ENCODE measurements at places on chromosomes 3 and 15.

GRCh38 chr3:42419563-42419962, 9.2 kb upstream of the LYZL4 start:
- no peak for DNase-seq

DNA sequence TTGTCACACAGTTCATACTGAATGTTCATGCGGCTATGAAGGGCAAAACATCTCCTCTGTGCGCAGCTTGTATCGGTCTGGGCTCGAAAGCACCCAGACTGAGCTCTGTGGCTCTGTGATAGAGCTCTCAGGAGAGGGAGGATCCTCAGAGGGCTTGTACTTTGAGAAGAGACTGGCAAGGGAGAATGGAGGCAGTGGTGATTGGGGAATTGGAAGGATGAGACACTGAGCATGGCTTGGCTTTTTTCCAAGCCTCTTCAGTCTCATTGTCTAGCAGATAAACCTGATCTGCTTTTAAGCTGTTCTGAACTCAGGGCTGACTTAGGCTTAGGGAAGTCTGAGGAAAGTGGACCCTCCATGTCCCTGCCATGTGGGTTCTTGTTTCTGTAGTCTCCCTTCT, 43.0 kb downstream of the RAD54L2 start:
- DNase-seq: no peak

DNA sequence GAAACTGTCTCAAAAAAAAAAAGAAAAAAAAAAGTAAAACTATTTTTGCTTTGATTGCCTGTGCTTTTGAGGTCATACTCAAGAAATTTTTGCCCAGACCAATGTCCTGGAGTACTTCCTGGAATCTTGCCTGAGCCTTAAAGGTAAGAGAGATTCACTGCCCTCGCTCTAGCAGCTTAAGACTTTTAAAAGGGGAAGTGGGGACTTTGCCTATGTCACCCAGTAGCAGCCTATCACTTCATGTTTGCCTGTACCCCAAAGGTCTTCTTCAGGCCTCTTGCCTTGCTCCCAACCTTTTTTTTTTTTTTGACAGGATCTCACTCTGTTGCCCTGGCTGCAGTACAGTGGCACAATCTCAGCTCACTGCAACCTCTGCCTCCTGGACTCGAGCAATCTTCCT, 18.9 kb upstream of the GOLGB1 start:
- DNase-seq: no peak

DNA sequence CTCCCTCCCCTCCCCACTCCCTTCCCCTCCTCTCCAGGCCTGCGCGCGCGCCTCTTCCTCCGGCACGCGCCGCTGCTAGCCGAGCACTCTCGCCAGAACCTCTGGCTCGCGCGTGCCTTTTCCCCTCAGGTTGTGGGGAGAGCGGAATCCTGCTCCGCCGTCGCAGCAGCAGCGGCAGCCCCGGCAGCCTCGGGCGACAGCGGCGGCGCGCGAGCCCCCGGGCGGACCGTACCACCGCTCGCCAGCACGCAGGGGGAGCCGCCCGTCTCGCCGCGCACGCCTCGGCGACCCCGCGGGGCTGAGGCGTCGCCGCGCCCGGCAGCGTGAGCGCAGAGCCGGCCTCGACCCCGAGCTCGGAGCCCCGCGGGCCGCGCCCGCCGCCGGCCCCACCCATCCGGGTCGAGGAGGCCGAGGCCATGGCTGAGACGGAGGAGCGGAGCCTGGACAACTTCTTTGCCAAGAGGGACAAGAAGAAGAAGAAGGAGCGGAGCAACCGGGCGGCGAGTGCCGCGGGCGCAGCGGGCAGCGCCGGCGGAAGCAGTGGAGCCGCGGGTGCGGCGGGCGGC, at the start of gene CDV3:
Gene CDV3 (plus strand): TSS at position 58 of the 566 bp plus-strand sequence. CDS start 359 bp downstream, at position 417.
- DNase-seq: no peak

GRCh38 chr3:192929755-192930547, 12.3 kb upstream of the MB21D2 start:
- no peak for DNase-seq

DNA sequence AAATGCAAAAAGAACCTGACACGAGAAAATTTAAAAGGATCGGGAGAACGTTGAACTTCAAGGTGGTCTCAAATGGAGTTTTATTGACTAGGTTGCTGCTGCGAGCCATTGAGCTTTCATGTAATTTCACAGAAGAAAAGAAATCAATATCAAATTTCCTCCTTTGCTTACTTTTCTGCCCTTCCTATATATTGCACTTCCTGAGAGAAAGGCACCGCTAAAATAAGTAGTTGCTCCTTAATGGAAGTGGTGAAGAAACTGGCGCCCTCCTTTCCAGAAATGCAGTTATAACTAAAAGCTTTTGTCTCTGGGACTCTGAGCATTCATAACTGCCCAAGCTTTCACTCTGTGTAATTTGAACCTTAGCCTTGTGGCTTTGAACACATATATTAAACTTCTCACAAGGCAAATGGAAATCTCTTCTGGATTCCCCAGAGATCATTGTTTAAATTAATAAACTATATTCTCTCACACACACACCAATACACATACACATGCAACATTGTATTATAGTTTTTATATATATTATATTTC, 13.4 kb downstream of the EID1 start:
- DNase-seq: no peak

- DNase-seq: no peak
Measured at GRCh38 chr3:194475978-194476377, 10.8 kb downstream of the ATP13A3 start.

DNA sequence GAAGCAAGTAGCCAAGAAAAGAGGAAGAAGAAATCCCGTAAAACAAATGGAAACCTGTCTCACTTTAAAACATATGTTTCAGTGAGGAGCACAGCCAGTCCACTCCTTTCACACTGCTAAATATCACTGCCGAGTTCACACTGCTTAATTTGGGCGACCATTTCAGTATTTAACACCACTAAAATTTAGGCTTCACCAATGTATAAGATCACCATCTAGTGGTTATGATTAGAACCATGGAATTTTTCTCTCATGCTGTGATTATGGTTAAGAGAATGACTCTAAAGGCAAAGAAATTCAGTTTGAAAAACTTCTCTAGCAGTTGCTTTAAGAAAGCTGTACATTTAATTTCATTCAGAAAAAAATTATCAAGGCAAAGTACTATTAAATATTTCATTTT, 16.6 kb downstream of the SLC4A7 start:
- DNase-seq: peak; percentile 7

- DNase-seq: no peak
Measured at GRCh38 chr3:25555695-25556437, 108.8 kb downstream of the TOP2B start.

DNA sequence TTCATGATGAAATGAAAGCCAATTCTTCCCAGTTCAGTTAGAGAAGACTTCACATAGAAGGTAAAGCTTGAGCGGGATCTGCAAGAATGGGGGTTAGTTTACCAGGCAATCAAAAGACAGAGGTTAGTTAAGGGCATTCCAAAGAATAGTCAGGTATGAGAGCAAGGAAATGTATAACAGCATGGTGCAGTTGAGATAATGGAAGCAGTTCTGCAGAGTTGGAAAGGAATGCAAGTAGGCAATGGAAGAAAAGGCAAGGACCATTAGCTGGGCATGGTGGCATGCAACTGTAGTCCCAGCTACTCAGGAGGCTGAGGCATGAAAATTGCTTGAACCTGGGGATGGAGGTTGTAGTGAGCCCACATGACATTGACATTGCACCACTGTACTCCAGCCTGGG, 55.0 kb downstream of the LSAMP start:
- DNase-seq: no peak

- no peak for DNase-seq
Measured at GRCh38 chr15:69712991-69713390, 260.4 kb downstream of the RPLP1 start.

GRCh38 chr3:87361271-87361670, 84.9 kb upstream of the POU1F1 start:
- no peak for DNase-seq

DNA sequence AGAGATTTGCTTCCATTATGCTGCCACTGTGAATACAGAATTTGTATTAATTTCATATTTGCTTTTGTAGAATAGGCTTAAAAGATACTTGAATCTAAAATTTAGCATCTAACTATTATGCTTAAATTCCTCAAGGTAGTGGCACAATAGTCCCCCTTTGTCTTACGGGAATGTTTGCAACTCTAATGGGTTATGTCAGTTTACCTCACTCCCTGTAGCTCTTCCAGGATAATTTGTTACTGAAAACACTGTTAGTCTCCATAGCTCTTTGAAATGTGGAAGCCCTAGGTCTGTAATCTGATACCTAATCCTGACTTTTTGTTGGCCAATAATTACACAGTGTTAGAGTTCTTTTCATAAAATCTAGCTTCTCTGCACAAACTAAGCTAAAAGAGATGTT, 433.4 kb downstream of the PYDC2 start:
- no peak for DNase-seq

DNA sequence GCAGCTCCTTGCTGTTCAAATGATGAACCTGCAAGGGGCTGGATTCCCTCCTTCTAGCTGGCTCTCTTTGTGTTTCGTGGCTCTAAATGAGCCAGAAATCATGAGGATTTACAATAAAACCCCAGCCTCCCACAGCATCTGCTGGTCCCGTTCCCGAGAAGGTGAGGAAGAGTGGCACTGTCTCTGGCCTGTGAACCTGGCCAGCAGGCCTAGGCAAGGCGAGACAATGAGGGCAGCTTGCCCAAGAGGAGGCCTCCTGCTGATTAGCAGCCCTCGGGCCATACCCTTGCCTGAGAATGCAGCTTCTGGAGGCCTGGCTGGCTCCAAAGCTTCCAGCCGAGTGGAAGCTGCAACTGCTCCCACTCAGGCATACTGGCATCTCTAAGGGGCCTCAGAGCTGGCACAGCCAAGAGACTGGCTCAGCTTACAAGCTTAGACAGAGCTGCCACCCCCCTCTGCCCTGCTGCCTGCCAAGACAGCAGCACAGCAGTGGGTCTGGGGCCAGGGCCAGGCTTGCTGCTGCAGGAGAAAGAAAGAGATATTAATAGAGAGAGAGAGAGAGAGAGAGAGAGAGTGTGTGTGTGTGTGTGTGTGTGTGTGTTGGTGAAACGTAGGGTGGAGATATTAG, 76.5 kb downstream of the HMG20A start:
- no peak for DNase-seq

DNA sequence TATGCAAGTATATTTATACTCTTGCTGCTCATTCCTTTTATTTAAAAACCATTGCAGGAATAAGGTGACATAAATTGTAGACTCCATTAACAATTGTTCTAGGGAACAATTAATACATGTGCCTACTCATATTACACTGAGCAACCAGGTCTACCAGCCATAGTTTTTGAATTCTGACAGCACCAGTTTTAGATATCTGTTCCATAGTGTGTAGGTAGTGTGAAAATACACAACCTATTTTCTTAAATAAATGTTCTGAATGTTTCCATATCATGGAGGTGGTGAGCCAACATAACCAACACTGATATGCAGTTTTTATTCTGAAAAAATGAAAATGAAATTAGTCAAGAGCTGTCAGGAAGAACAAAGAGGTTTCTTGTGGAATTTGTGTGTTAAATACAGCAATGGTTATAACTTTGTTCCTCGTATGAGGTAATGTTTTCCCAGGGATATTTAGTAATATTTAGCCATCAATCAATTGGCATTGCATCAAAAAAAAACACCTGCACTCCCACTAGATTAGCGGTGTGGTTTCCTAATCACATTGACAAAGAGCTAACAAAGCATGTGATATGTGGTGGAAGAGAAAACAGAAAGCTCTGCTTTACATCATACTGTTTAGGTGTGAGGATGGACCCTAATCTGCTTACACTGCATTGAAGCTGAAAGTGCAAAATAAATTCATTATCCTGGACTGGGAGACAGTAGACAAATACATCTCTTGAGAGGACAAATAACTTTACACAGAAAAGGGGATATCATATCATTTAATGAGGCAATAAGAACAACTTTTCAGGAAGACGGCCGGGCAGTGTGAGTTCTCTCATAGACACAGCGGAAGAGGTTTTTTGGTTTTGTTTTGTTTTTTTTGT, 369.5 kb upstream of the THBS1 start:
- no peak for DNase-seq

DNA sequence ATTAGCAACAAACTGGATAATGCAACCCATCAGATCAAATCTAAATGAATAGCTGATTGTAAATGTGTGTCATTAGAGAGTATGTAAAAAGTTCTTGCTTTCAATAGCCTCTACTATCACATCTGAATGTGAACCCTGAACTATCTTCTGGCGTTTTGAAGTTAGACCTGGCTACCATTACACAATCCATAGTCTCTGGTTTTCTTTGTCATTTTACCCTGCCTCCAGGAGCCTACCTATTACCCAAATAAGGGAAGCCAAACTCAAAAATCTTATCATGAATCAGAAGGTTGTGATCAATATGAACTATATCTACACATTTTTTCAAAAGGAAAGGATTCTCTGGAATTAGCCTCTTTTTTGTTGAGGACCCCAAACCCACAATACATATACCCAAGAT, 31.8 kb downstream of the PCYT1A start:
- no peak for DNase-seq

- DNase-seq: no peak
Measured at GRCh38 chr3:36991923-36992805, 767 bp downstream of the EPM2AIP1 start.

DNA sequence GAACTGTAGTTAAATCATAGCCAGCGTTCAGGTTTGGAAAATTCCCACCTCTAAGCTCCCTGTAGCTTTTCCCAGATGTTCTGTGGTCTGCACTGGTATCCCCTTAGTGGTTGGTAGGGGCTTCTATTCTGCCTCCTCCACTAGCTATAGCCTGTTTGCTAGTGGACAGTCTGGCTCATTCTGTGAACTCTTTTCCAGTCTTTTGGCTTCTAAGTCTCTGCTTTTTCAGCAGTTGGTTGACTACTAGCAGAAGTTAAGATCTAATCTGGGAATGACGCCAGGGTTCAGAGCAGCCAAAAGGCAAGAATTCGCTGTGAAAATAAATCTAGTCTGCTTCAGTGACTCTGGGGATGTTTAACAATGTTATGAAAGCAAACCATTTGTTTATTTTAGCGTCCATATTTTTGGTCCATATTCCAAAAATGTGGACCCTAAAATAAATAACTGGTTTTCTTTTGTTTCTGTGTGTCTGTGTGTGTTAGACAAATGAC, 73.7 kb upstream of the WDR72 start:
- DNase-seq: no peak

DNA sequence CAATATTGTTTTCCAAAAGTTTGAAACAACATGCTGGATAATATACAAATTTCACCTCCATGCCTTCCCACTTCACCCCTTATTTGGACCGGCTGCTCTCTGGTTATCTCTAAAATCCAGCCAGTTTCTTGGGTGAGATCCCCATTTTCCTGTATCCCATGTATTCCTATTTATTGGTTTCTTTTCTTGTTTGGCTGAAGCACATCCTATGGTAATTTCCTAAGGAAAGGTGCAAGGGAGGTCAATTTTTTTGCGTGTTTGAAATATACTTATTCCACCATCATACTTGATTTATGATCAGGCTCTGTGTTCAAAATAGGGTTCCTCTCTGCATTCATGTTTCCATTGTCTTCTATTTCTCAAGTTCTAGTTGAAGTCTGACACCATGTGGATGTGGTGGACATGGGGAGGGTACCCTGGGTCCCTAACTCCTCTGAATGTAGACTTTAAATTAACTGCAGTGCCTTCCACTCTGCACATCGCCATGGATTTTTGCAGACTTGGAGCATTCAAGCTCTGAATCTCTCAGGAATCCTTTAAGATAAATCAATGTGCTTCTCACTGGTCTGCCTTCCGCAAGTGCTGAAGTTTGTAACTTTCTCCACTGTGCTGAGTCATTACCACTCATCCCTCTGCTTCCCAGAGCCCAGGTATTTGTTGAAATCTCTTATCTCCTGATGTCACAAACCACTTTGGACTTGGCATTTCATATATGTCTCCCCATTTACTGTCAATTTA, 52.1 kb upstream of the TLE3 start:
- no peak for DNase-seq

- no peak for DNase-seq
Measured at GRCh38 chr15:88882785-88883184, 12.6 kb downstream of the HAPLN3 start.
